Central memory CD8-positive, alpha-beta T cell (primary cell): ENCODE measurements at places on chromosomes 4 and X.

DNA sequence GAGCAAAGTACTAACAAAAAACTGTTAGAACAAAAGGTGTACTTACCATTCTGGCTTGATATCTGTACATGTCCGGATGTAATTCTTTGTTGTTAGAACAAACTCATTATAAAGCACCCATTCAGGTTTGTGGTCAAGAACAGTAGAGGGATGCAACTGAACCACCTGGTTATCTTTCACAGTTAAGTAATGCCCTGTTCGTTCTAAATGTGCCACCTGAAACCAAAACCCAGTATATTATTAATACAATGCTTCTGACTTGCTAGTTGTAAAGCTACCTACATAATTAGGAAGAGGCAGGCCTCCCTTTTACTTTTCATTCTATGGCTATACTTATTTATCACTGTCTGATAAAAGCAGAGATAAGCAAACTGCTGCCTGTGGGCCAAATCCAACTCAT, 54.8 kb downstream of the DHX15 start:
- DNase-seq = no peak

DNA sequence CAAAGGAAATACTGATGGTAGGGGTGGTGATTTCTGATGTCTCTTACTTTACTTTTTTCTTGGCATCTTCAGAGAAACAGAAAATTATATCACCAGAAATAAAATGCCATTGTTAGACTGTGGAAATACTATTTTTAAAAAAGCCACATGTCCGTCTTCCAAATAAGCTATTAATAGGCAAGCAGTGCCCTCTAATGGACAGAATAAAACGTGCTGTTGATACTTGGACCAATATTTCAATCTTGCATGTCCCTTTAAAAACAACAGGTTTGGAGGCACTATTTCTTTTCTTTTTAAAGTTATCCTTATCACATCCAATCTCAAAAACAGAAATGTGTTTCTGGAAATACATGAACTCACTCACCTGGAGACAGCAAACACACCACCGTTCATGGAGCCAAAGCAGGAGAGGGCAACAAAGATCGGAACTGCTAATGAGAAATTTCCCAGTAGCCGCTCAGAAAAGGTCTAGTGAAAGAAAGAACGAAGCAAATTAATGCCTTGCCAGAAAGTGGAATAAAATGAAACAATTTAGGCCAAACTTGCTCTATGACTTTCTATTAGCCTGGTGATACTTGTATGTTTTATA, 59.2 kb downstream of the SLC7A11 start:
- no peak for DNase-seq

DNA sequence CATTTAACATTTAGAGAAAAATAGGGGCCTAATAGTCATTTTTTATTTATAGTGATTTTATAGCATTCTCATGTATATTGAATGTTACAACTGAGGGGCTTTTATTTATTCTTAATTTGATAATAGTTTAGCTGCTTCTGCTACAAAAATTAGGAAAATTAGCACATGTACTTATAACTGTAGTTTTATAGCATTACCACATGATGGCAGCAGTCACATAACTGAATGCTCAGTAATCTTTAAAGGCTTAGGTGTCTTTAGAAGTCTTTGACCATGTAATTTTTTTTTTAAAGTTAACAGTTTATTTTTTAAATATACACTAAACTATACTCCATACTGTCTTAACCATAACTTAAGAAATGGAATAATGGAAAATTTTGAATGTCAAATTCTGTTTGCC, 136.6 kb downstream of the STAG2 start:
- DNase-seq = no peak

DNA sequence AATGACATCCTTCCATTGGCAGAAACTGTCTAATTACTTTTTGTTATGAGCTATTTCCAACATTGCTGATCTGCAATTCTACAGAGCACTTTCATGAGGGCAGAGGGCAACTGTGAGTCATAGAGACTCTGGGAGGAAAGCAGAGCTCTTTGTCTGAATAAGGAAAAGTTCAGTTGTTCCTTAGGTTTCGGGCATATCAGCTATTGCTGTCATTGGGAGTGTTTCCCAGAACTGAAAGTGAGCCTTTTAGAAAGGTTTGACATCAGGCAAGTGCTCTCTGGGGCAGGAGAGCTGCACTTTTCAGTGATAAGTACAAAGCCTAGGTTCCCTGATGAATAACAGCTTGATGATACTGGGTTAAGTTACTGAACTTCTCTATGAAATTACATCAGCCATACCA, 119.2 kb upstream of the EDNRA start:
- DNase-seq = no peak

GRCh38 chr4:1074077-1074476, 39.3 kb downstream of the RNF212 start:
- DNase-seq = no peak

GRCh38 chrX:49892542-49892941, 13.3 kb downstream of the USP27X start:
- DNase-seq = no peak

DNA sequence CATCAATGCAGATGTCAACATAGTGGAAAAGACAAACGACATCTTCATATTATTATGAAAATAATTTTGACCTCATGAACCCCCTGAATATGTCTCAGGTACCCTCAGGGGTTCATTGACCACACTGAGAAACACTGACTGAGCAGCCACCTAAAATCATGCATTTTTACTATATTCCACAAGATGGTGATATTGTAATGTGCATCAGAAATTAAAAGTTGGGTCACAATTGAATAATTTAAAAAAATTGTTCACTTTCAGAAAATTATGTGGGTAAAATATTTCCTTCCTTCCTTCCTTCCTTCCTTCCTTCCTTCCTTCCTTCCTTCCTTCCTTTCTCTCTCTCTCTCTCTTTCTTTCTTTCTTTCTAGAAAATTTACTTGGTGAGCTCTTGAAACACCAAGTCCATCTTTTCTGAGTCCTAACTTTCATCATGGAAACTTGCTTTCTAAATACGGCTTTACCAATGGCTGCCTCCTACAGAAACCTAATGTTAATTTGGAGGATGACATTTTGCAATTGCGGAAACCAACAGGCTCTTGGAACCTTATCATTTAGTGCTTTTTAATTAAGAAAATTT, 103.6 kb downstream of the RTL3 start:
- DNase-seq = no peak

- no peak for DNase-seq
Measured at GRCh38 chr4:48669086-48669485, 111.0 kb downstream of the FRYL start.

DNA sequence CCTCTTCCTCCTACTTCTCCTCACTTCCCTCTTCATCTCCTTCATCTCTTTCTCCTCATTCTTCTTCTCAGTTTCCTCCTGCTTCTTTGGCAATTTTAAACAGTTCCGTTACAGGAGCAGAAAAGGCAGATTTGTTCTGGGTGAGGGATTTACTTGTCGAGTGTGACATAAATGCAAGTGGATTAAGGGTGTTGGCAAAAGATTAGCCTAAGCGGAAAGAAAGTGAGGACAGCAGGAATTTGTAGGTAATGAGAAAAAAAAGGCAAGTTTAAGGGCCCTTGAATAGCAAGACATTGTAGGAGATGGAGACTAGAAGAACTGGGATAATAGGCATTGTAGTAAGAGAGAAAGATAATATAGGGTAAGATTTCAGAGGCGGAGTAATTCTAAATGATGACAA, 841.6 kb downstream of the RAPGEF2 start:
- DNase-seq = no peak

GRCh38 chr4:96352051-96352517, 512.2 kb downstream of the PDHA2 start:
- DNase-seq = no peak

DNA sequence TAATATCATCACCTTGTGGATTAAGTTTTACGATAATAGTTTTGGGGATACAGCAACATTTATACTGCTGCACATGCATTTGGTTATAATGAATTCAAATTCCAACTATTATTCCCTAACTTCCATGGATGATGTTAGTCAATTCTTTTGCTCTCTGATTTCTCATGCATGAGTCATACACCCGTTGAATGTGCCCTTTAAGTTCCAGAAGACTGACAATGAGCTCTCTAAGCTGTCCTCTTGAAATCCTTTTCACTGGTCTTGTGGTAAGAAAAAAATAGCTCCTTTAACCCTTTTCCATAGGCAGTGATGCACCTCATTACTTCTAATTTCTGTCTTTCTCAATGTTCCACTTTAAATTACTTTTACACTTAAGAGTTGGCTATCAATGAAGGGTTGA, 1095.2 kb upstream of the POU3F4 start:
- no peak for DNase-seq

GRCh38 chrX:118423558-118423957, 72.1 kb upstream of the DOCK11 start:
- no peak for DNase-seq

DNA sequence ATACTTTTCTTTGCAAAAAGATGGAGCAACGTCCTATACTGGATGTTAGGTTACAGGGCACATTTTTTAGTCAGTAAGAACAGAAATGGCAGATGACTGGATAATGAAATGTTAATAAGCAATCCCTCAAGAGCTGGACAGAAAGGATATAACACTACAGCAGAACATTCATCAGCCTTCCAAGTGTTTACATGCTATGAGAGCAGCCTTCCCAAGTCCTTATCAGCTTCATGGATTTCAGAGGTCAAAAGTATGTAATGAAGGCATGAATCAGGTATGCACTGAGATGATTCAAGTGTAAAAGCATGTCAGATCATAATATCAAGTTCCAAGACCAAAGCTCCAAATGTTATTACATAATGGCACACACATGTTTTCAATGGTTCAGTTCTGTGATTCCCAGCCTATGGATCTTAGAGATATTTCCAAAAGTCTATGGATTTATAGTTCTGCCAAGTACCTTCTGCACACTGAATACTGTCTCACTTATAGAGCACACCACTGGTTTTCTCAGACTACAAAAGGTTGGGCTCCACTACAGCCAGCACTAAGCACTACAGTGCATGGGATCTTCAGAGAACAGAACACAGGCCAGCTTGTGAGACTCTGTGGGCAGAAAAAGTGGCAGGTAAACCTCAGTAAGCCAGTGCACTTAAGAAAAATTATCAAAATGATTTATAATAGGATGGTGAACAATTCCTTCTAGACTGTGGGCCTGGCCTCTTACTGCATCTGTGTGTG, 49.2 kb downstream of the GPC4 start:
- DNase-seq = no peak

- DNase-seq = no peak
Measured at GRCh38 chr4:112274959-112275358, 10.7 kb downstream of the TIFA start.

GRCh38 chr4:112127048-112127637, 18.1 kb upstream of the FAM241A start:
- DNase-seq = no peak

GRCh38 chr4:5615496-5616075, 92.8 kb downstream of the EVC2 start:
- no peak for DNase-seq

GRCh38 chrX:20666331-20666730, 399.6 kb upstream of the RPS6KA3 start:
- DNase-seq = no peak

DNA sequence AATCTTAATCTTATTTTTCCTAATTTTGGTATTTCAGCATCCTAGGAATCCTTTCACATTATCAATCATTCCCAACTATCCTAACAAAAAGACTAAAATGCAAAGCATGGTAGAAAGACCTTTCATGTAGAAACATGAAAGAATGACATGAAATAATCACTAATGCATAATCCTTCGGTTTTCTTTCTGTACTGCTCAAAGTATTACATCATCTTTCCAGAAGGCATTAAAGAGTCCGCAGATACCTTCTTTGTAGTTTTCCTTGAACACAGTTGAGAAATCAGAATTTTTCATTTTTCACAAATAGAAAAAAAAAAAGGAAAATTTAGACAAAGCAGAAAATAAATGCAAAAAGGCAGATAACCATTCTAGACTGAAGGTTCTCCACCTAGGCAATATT, 11.5 kb downstream of the RCHY1 start:
- DNase-seq = no peak

DNA sequence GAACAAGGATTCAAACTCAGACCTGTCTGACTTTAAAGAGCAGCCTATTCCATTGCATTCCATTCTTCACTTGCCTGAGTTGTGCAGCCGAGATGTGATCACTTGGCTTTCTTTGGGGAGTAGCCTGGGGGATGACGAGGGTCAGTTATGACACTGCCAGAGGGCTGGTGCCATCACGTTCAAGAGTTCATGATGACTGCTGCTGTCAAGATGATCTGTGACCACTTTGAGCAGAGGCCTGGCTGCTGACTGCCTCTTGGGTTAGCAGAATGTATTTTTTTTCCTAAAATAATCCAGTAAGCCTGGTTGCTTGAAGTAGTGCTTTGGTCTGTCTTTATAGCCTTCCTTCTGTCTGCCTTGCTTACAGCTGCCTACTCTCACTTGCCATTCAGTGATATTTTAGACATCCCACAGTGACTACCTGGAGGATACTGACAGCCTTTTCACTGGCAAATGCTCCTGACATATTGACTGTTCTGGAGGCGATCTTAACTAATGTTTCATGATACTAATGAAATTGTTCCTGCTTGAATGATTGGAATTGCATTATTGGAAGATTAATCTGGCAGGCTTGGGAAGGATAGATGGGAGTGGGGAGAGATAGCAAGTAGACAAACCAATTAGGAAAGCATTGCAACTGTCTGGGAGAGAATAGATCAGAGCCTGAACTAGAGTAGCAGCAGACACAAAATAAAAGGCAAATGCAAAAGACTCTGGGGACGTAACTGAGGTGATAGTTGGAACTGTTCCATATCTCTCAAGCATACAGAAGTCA, 221.6 kb upstream of the LCORL start:
- no peak for DNase-seq

DNA sequence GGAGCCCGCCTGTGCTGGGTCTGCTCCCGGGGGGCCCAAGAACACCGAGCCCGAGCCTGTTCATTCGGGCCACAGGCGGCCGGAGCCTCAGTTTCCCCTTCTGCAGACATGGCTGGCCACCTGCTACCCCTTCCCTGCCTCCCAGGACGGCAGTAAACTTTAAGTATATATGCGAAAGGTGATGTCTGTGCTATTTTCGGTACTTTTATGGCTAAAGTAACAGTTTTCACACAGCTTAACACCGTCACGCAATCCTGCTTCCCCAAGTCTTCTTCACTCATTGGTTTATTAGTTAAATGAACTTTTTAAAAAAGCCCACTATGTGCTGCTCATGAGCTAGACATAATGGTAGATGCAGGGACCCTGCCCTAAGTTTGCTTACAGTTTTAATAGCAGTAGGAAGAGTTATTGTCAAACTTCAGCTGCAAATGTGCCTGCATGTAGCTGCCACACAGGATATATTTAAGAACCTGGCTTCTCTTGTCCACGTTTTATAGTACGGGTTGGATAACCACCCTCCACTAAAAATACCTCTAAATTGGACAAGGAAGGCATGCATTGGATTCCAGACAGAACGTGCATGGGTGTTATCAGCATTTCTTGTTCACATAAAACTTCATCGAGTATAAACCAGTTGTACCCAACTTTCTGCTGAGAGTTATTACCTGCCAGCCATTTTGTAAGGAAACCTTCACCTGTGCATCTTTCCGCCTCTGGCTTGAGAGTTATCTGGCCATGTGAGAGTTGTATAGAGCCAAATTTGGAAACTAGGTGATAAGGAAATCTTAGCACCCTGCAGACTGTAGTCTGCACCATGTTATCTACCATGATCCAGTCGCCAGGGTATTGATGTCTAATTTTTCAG, 741 bp downstream of the ANAPC4 start:
- no peak for DNase-seq
